ENCODE measurements at places on chromosomes 1 and 21. TPM values are rescaled to one million over a fixed set of nuclear protein-coding genes. Genes with fewer than 3 reads are reported as not detected.

Gene RHD
- total RNA-seq, result not detected

Gene CGN
- total RNA-seq, result not detected

Gene RAB25
- not detected for total RNA-seq

Gene POU3F1
- total RNA-seq, result not detected

Gene EFNA3
- 12.6 TPM for total RNA-seq

Gene SH2D5
- 0.87 TPM for total RNA-seq

Gene AZIN2
- 1.6 TPM for total RNA-seq

Gene ZMYND12
- 0.29 TPM for total RNA-seq

Gene TMPRSS3
- total RNA-seq, result 0.17 TPM

Gene FCMR
- total RNA-seq, result not detected

Gene CFAP74
- not detected for total RNA-seq

Gene LEFTY2
- not detected for total RNA-seq

Gene SLC5A3
- 8.5 TPM for total RNA-seq

Gene KRTAP19-3
- total RNA-seq, result not detected

Gene ADORA1
- 0.17 TPM for total RNA-seq

Gene ERICH3
- not detected for total RNA-seq

Gene FCGR2B
- not detected for total RNA-seq

Gene OR2L8
- total RNA-seq, result not detected

Gene WNT2B
- 1.5 TPM for total RNA-seq

Gene KRTAP24-1
- total RNA-seq, result not detected

Gene PSMB4
- 641 TPM for total RNA-seq

Gene SRRM1
- 50.4 TPM for total RNA-seq

Gene SPATA46
- total RNA-seq, result not detected

Gene GJB4
- total RNA-seq, result not detected

Gene SETD4
- 13.1 TPM for total RNA-seq

Gene RGS4
- not detected for total RNA-seq

Gene YBX1
- 1,027 TPM for total RNA-seq

Gene ASCL5
- 0.15 TPM for total RNA-seq

Gene ANKRD35
- total RNA-seq, result not detected

Gene GBP5
- not detected for total RNA-seq

Gene GADD45A
- total RNA-seq, result 137 TPM

Gene PTPRF
- total RNA-seq, result 32.0 TPM

Gene LMOD1
- total RNA-seq, result not detected

Gene SORT1
- total RNA-seq, result 3.0 TPM

Gene TRMT13
- total RNA-seq, result 21.3 TPM

Measured in NCI-H460 (cell line).